ENCODE measurements at places on chromosomes 4 and X.

GRCh38 chr4:82069883-82070638 is 303.7 kb downstream of the HNRNPD start:
- no peak for DNase-seq

DNA sequence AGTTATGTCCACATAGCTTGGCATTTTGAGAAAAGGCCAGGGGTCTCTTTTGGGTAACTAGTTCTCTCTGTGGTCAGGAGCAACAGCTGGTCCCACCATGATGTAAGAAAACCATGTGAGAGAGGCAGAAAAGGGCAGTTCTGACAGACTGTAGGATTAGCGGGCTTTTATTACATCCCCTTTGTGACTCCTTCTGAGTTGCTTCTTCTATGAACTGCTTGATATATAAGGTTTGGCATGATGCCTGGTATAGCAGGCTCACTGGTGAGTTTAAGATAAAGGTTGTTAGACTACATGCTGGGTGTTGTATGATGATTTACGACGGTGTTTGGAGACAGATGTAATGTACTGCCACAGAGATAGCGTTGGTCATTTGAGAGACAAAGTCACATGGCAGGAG is 2308.1 kb upstream of the AGA start:
- DNase-seq: no peak

- DNase-seq: no peak
These were observed 31.7 kb downstream of the COQ2 start for GRCh38 chr4:83252782-83253405.

DNA sequence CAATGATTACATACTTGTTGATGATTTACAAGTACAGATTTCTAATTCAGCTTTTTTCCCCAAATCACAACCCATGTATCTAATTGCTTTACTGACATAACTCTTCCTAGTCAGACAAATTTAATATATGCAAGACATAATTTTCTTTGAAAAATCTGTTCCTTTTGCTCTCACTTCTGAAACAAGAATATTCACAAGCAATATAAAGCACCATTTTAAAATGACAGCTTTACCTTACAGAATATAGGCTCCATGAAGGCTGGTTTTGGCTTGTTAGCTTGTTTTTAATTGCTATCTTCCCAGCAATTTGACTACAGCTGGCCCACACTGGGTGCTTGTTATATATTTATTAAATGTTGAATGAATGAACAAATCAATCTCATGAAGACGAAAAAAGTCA is 24.5 kb downstream of the GPM6A start:
- DNase-seq: no peak

DNA sequence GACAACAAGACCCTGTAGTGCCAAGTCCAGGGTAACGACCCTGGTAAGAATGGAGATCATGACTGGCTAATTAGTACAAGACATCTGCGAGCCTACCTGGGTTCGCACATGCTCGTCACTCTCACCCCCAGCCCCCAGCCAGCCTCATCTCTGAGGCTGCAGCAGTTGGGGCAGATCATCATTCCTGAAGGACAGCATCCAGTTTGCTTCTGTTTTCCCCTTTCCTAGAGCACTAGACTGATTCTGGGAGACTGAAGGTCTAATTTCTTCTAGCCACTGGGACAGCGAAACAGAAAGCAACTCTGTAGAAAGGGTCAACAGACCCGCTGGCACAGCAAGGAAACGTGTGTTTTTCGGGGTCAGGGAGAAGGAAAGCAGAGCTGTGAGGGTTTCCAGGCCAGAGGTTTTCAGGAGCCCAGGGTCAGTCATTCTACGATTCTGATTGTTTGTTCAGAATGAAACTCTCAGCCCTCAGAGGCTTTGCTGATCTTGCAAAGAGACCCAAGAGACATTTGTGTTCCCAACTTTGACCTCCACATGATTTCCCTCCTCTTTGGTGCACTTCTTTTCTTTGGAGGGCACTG is 343.1 kb upstream of the NOCT start:
- DNase-seq: no peak

- no peak for DNase-seq
These were observed 247.8 kb upstream of the POU3F4 start for GRCh38 chrX:83260288-83260687.

DNA sequence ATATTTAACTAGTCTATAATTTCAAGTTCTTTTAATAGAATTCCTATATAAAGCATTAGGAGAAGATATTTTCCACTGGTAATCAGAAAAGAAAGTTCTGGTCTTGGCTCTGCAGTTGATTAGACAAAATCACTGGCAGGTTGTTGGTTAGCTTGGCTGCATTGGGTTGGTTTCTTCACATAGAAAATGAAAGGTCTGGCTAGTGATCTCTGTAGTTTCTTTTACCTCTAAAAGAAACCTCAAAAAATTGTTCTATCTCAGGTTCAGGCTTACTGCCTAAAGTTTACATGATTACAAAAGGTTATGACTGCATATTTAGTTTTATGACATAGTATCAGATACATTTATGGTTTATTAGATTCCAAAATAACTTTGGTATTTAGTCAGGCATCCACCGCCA is 95.8 kb upstream of the NAP1L5 start:
- DNase-seq: no peak

- DNase-seq: no peak
These were observed 1981.3 kb upstream of the IGFBP7 start for GRCh38 chr4:59091146-59092142.

- no peak for DNase-seq
These were observed 178.8 kb downstream of the CAMK2D start for GRCh38 chr4:113582737-113583136.

DNA sequence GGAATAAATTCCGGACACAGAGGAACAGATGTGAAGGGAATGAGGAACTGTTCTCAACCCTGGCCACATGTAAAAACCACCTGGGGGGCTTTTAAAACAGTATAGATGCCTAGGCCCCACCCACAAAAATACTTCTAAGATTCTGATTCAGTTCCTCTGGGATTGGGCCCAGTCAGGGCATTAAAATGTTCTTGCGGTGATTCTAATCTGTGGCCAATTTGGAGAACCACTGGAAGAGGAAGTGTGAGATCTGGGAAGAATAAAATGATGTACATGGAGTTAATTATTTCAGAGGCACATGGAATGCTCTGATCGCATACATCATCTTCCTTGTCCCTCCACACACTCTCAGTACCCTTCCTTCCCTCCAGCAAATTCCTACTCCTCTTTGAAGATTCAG is 192.2 kb downstream of the APBB2 start:
- DNase-seq: peak; percentile 51

Data from AG09309 (cell line).